A549 treated with CpdA at 1 μM for 4 hours (cell line): ENCODE measurements at places on chromosomes 7 and 10. TPM values are rescaled to one million over a fixed set of nuclear protein-coding genes. Genes with fewer than 3 reads are reported as not detected.

SEMA3D gene
- total RNA-seq, result 0.05 to 0.17 TPM (median 0.05 TPM) in 3 of 5 replicates, not detected in the others

UCMA gene
- not detected in 5 replicates for total RNA-seq

KIF20B gene
- total RNA-seq, result 11.4 to 19.7 TPM (median 15.0 TPM) in 5 replicates

CYP2C8 gene
- 0.17 TPM in 1 of 5 replicates, not detected in the others for total RNA-seq

CHRM2 gene
- total RNA-seq, result not detected in 5 replicates

CNNM1 gene
- 17.4 to 21.5 TPM (median 21.1 TPM) in 5 replicates for total RNA-seq

NRF1 gene
- 10.4 to 13.0 TPM (median 11.8 TPM) in 5 replicates for total RNA-seq
